ENCODE measurements at places on chromosomes 5 and 9. TPM values are rescaled to one million over a fixed set of nuclear protein-coding genes. Genes with fewer than 3 reads are reported as not detected.

GRCh38 chr5:123514615-123515355 is 2.8 kb downstream of the CSNK1G3 start:
- H3K4me1 ChIP-seq: no peaks in the 10 kb centered on the region

- peaks cover 4% of the 10 kb centered on the region for H3K36me3 ChIP-seq
- peaks cover 26% of the 10 kb centered on the region for H3K4me1 ChIP-seq
- no peak overlapping the region for H3K4me3 ChIP-seq
- no peak for DNase-seq
Measured at GRCh38 chr5:6737043-6737941, 24.1 kb downstream of the TENT4A start.

GRCh38 chr5:10555277-10555684 is 8.6 kb upstream of the ANKRD33B start:
- H3K27me3 ChIP-seq: peaks cover 3% of the 10 kb centered on the region
- H3K27ac ChIP-seq: no peak overlapping the region
- H3K4me1 ChIP-seq: peaks cover 4% of the 10 kb centered on the region

GRCh38 chr9:128001779-128002298 is 21.1 kb upstream of the EEIG1 start:
- no peaks in the 10 kb centered on the region for H3K4me1 ChIP-seq
- no peak overlapping the region for H3K4me3 ChIP-seq
- H3K27me3 ChIP-seq: no peaks in the 10 kb centered on the region

DNA sequence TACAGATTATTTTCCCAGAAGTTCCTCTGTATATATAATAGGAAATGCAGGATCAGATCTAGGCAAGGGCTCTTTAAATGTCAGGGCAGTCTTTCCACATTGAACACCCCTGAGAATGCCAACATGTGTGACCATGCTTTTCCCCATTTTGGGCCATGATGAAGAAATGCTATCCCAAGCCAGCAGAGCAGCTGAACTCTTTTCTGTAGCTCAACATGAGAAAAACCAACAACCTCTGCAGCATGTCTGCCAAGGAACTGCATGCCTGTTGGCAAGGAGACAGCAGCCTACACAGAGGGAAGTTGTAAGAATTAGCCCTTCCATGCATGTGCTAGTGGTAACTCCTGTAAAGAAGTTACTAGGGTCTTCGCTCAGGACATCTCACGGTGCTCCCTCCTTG is 9.5 kb upstream of the IFNK start:
- no peak overlapping the region for H3K4me3 ChIP-seq
- no peaks in the 10 kb centered on the region for H3K27me3 ChIP-seq
- H3K27ac ChIP-seq: peak overlapping the region; percentile 14
- no peak for DNase-seq
- no peaks in the 10 kb centered on the region for H3K36me3 ChIP-seq

ADGRD2 gene
- not detected for total RNA-seq

- no peaks in the 10 kb centered on the region for H3K4me1 ChIP-seq
- no peaks in the 10 kb centered on the region for H3K27me3 ChIP-seq
- H3K36me3 ChIP-seq: no peaks in the 10 kb centered on the region
- H3K27ac ChIP-seq: no peak overlapping the region
- no peak for DNase-seq
- H3K4me3 ChIP-seq: no peak overlapping the region
Measured at GRCh38 chr5:173592050-173592669, 24.3 kb downstream of the BOD1 start.

DNA sequence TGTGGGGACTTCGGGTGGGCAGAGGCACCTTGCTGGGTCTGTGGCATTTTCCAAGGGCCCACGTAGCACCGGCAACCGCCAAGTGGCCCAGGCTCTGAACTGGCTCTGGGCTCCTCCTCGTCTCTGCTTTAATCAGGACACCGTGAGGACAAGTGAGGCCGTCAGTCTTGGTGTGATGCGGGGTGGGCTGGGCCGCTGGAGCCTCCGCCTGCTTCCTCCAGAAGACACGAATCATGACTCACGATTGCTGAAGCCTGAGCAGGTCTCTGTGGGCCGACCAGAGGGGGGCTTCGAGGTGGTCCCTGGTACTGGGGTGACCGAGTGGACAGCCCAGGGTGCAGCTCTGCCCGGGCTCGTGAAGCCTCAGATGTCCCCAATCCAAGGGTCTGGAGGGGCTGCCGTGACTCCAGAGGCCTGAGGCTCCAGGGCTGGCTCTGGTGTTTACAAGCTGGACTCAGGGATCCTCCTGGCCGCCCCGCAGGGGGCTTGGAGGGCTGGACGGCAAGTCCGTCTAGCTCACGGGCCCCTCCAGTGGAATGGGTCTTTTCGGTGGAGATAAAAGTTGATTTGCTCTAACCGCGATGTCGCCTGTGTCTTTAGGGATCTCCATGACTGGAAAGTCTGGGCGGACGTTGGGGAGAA is 5.8 kb downstream of the DPP7 start:
- H3K4me1 ChIP-seq: no peaks in the 10 kb centered on the region
- H3K27me3 ChIP-seq: no peaks in the 10 kb centered on the region
- peaks cover 25% of the 10 kb centered on the region for H3K36me3 ChIP-seq
- peak; percentile 57 for DNase-seq
- H3K27ac ChIP-seq: no peak overlapping the region

DNA sequence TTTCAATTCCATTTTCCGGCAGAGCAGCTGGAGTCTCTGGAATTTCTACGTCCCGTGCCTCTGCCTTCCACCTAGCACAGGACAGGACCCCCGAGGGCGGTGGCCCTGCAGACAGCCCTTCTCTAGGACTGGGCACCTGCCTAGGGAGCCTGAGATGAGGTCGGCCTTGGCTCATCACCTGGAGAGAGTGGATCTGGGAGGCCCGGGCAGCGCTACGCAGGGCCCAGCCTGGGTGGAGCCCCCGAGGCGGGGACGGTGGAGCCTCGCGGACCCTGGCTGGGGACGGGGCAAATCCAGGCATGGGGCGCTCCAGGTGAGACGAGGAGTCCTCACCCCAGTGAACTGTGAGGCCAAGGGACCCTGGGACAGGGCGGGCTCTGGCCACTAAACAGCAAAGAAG is 114.5 kb downstream of the MTRR start:
- H3K27ac ChIP-seq: no peak overlapping the region
- no peaks in the 10 kb centered on the region for H3K4me1 ChIP-seq
- no peak overlapping the region for H3K4me3 ChIP-seq
- no peaks in the 10 kb centered on the region for H3K27me3 ChIP-seq

CATSPER3 gene
- not detected for total RNA-seq

- no peaks in the 10 kb centered on the region for H3K27me3 ChIP-seq
- H3K36me3 ChIP-seq: no peaks in the 10 kb centered on the region
- H3K27ac ChIP-seq: no peak overlapping the region
- H3K4me1 ChIP-seq: no peaks in the 10 kb centered on the region
- no peak for DNase-seq
- H3K4me3 ChIP-seq: no peak overlapping the region
Measured at GRCh38 chr9:1490341-1491232, 440.4 kb downstream of the DMRT2 start.

Measured in sigmoid colon (tissue), 7 donors.